ENCODE measurements at places on chromosomes 5 and 9.

DNA sequence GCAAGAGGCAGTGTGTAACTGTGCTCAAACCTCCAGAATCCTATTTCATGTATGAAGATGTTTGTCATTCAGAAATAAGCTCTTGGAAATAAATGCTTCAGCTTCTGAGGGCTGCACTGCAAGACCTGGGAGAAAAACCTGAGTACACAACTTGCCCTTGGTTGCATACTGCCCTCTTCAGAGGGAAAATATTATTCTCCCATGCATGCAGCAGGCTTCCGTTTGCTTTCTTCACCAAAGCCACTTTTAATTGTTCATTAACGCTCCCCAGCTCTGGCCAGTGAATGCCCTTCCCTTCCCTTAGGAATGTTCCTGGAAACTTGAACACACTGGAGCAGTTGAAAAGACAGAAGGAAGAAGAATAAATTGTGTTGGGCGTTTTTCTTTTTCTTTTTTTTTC, 2.5 kb upstream of the WHRN start:
- no peak for DNase-seq

DNA sequence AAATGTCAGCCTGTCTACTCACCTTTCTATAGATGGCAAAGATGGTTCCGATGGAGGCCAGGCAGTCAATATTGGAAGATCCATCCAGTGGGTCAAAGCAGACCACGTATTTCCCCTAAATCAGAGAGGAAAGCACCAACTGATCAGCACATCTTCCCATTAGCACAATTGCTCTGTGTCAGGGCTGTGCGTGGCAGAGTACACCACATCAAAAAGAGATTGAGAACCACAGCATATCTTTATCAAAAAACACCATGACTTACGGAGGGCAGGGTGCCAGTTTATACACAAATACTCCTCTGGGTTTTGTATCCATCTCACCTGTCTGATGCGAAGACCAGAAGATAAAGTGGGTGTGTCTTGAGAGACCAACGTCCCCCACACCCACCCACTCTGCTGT, 9.1 kb downstream of the FBP2 start:
- DNase-seq = no peak

DNA sequence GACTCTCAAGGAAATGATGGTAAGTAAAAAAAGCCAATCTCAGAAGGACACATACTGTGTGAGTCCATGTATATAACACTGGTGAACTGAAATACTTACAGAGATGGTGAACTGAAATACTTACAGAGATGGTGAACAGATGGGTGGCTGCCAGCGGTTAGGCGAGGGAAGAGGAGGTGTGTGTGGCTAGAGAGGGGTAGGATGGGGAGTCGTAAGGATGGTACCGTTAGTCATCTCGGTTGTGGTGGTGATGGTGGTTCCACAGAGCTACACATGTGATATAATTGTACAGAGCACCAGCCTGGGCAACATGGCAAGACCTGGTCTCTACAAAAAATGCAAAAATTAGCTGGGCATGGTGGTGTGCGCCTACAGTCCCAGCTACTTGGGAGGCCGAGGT, 113.6 kb upstream of the RAPGEF1 start:
- no peak for DNase-seq

DNA sequence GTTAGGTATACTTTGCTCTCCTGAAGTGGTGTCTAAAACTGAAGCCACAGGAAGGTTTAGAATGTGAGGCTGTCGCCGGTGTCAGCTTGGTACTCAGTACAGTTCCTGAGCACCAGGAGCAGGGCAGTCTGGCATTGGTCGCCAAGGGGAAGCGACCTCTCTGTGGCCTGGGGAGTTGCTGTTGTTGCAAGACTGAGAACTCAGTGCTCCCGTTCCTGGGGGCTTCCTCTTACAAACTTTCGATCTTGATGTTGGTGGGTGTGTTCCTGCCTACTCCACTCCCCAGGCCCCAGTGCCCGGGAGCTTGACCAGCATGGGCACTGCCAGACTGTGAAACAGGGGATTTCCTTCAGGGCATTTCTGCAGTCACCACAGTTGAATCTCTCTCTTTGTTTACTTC, 52.4 kb upstream of the PPARGC1B start:
- no peak for DNase-seq

- no peak for DNase-seq
These were observed 36.9 kb downstream of the LNPEP start for GRCh38 chr5:96972599-96973334.

- no peak for DNase-seq
These were observed 685 bp upstream of the ADAMTS19 start for GRCh38 chr5:129459450-129459776.

DNA sequence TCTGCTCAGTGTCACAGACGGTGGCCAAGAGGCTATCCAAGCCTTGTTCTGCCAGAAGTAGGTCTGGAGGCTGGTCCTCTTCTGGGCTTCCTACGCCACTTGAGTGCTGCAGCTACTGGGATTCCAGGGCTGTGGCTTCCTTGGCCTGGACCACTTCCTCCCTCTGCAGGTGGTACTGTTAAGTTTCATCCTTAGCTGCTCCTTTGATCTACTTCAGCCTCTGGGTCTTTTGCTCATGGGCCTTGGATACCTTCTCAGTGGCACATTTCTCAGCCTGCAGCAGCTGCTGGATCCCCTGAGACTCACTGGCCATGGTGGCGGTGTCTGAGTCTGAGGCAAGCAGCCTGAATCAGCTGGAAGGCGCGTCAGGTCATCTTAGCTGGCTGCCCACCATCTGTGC, 10.3 kb downstream of the CNOT8 start:
- no peak for DNase-seq

GRCh38 chr5:140284013-140284412, 18.9 kb downstream of the PFDN1 start:
- no peak for DNase-seq

GRCh38 chr9:104227108-104227507, 133.0 kb downstream of the SMC2 start:
- no peak for DNase-seq

DNA sequence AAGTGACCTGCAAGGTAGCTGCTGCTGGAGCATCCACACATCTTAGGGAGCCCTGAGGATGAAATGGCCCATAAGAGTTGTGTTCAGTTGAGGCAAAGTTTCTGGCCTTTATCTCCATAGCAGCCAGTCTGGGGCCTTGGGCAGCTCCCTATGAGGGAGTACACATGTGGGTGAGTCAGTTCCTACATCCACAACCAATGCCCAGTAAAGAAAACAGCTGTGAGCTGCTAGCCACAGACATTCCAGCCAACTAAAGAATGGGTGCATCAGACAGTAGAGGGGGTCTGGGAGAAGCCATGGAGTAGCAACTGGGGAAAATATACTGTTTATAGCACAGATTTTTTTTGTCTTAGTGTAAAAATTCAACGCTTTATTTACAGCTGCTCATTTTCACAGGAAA, 720.7 kb downstream of the TLE1 start:
- DNase-seq = no peak

GRCh38 chr5:16909464-16909863, 26.6 kb downstream of the MYO10 start:
- no peak for DNase-seq

- DNase-seq = no peak
These were observed 1.4 kb downstream of the MYO10 start for GRCh38 chr5:16934677-16935153.

DNA sequence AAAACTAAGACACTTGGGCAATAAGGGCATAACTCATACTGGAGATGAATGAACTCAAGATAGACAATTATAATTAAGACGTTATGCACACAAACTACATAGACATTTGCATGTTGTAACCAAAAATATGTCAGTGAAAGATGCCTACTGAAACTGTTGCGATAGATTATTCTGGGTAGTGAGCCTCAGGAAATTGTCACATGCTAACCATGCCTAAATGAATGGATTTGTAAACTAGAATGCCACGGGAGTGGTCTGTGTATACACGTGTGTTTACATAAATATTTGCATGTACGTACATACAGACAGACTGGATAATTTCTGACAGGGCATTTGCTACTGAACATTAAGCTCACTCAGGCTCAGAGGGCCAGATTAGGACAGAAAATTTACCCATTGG, 1.2 kb downstream of the NIPSNAP3B start:
- DNase-seq = no peak

DNA sequence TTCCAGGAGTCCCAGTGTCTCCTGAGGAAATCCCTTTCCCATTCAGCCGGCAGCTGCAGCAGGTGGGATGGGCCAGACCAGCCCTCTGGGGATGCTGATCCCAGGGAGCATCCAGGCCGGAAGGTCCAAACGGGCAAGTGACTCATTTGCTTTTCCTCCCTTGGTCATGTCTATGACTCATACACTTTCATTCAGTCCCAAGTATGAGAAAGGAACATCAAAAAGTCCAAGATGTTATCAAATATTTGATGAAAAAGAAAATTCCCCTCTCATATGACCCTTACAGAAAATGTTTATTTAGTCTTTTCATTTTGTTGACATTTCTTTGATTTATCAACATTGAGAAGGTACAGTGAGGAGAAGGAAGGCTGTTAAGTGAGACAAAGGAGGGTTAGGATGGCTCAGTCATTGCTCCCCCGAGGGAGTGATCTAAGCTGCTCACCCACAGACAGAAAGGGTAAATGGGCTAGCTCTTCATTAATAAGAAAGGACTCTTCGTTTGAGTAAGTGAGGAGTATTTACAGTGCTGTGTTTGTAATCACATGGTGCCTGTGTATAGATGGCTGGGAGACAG, 117.6 kb upstream of the ANKRD55 start:
- DNase-seq = no peak

DNA sequence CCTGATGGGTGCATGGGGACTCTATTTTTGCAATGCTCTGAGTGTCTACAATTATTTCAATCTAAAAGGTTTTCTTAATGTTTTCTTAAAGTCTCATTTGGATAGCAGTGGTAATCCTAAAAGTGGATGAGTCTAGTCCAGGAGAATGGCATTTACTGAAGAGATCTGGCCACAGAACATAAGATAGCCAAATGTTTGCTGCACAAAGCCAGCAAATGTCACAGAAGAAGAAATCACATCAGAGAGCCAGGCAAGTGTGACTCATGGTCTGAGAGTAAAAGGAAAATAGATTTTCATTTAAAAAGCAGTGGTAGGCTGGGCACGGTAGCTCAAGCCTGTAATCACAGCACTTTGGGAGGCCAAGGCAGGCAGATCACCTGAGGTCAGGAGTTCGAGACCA, 352.7 kb upstream of the GRAMD2B start:
- no peak for DNase-seq

DNA sequence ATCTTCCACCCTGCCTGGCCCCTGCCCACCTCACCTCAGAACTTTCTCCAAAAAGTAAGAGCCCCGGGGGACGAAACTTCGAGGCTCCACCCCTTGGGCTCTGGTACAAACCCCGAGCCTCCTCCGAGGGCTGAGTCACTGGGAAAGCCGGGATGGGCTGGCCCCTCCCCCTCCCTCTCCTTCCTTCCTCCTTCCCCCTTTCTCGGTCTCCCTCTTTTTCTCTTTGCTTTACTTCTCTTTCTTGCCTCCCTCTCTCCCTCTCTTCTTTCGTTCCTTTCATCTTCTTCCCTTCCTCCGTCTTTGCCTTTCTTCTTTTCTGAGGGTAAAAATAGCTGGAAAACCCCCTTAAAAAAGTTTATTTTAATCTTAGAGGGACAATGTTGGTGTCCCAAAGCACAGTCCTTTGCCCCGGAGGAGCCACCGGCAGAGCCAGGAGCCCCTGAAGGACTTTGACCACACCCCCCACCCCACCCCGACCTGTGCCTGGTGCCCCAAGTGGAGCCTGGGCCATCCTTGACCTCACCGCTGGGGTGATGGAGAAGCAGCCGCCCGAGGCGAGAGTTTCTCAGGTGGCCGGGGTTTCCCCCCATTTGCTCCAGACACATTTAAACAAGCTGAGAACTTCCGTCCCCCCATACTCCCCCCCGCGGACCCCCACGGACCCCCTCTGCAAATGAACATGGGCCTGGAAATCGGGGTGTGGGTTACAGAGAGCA, 5.7 kb upstream of the NOTCH1 start:
- DNase-seq = no peak
